ENCODE measurements at places on chromosomes 5 and 9.

GRCh38 chr5:52262844-52263243 lies 524.9 kb upstream of the ITGA1 start:
- no peak for DNase-seq

DNA sequence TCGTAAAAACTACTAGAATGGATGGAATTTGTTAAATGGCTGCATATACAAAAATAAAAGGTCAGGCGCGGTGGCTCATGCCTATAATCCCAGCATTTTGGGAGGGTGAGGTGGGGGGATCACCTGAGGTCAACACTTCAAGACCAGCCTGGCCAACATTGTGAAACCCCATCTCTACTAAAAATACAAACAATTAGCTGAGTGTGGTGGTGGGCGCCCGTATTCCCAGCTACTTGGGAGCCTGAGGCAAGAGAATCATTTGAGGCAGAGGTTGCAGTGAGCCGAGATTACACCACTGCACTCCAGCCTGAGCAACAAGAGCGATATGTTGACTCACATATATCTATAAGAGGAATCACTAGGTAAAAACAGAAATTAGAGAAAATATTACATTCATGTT lies 9.3 kb upstream of the GPR150 start:
- no peak for DNase-seq

DNA sequence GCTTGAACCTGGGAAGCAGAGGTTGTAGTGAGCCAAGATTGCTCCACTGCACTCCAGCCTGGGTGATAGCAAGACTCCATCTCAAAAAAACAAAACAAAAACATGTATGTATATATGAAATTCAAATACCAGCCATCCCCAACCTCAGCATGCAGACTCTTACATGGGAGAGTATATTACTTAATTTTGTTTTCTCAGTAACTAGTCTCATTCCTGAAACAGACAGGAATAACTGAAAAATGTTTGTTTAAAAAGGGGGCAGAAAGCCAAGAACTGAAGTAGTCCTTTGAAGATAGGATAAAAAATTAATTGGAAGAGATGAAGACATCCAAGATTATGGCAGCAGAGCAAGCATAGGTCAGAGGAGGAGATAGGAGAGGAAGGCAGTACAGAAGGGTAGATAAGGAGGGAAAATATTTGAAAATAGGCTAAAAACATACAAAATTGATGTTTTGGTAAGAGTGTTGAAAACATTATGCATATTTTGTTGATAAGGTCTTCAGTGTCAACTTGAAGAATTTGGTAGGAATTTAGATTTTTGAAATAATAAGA lies 309.9 kb downstream of the MAT2B start:
- DNase-seq, result no peak

DNA sequence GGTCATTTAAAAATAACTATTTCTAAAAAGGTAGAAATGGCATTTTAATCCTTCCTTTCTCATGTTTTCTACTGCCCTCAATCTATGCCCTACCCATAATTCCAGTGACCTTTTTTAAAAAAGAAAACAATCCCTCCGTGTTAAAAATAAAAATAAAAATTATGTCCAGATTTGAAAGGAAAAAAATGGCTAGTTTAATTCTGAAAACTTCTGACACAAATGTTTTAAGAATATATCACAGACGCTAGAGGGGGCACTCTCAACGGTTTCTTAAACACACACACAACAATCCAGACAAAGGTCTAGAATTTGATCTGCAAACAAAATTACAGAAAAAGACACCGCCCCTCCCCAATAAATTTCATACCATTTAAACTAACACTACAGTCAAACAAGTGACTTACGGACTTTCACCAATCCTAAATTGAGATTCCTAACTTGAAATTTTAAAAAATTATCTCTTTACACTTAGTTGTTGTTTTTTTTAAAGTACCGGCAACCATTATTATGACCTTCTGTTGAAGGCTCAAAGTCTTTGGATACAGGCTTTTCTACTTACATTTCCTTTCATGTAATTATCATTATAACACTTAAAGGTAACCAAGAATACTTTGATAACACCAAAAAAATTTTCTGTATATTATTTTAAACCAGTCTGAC lies 38.2 kb downstream of the CLINT1 start:
- no peak for DNase-seq

Data from stimulated activated CD4-positive, alpha-beta T cell treated with anti-CD3 and anti-CD28 coated beads, Interleukin-2, amount 100 ng/mL, for 4 hours (primary cell).